ENCODE measurements at places on chromosomes 2 and 18.

GRCh38 chr2:178592655-178593054 lies 112.4 kb downstream of the PLEKHA3 start:
- no peak for DNase-seq

GRCh38 chr2:204862809-204863208 lies 317.5 kb downstream of the PARD3B start:
- no peak for DNase-seq

DNA sequence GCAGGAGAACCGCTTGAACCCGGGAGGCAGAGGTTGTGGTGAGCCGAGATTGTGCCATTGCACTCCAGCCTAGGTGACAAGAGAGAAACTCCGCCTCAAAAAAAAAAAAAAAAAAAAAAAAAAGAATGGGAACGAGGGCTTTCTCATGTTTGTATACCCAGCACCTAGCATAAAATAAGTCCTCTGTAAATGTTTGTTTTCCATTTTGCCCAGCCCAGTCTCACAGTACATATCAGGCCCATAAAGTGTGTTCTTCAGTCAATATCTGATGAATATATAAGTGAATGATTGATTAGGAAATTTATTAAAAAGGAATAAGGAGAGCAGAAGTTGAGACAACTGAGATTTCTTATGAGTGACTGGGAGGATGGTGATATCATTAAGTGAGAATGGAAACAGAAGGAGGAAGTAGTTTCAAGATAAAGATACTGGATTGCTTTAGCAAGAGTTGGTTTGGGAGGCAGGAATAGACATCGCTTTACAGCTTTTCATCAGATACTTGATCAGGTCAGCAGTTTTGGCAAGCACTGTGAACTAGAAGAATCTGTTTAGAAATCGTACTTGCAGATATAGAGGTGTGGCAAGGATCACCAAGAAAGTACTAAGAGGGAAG lies 327.5 kb downstream of the KIAA1328 start:
- DNase-seq = no peak

DNA sequence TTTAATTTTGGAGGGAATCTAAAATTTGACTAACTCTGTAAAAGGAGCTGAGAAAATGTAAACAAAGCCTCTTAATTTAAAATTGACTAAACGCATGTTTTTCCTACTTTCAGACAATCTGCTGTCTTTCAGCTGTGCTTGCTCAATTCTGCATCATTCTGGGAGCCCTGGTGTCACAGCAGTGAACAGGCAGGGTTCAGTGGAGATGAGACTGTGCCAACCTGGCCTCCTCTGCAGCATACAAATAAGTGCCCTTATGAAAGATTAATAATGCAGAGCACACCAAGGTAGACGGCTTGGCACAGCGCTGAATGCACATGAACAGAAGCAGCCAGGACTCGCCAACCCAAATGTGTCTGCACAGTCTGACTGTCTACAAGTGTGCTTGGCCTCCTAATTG lies 222.0 kb upstream of the CHAC2 start:
- DNase-seq = peak; percentile 81

DNA sequence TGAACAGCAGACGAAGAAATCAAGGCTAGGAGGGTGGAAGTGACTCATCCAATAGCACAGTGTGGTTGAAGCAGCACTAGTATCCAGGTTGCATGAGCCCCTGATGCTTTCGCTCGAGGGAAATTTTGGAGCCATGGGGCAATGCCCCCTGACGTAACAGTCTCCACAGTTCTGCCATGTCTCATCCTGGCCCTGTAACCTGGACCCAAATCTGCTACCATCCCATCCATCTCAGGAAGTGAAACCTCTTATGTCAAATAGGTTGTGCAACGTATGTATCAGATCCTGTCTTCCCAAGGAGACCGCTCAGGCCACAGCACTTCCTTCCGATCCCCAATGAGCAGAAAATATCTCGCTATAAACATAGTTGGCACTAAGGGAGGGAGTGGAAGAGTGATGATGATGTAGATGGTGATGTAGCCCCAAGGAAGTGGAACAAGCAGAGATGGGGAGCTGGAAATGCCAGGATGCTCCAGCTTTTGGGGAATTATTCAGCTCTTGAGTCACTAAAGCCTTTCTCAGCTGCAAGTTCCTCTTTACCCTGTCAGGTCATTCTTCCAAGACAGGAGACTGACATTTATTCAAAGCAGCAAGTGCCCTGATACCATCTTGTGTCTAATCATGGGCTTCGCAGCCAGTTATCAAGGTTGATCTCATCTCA lies 3.0 kb upstream of the IL1B start:
- DNase-seq = no peak

DNA sequence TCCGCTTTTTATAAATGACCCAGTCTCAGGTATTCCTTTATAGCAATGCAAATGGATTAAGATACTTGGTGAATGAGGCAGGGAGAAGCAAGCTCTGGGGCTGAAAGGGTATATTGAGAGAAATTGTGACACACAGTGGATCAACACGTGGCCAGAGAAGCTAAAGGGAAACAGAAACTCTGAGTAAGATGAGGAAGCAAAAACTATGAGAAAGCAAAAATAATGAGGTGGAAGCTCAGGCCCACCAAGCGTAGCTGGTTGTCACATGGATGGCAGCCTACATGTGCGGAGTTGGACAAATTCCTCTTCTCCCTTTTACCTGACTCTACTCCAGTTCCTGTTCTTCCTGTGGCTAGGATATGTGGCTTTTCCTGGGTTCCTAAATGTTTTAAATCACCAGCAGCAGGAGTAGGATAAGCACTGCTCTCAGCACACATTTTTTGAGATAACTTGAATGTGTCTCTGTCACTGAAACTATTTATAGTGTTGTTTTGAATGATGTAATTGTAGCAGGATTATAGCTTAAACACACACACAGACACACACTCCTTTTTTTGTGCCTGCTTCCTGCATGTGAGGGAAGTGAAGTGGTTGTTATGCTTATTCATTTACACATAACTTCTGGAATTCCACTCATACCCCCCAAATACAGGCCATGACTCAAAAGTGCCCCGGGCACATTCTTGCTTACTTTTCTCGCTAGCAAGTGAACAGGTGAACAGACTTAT lies 30.1 kb upstream of the EPC2 start:
- no peak for DNase-seq

DNA sequence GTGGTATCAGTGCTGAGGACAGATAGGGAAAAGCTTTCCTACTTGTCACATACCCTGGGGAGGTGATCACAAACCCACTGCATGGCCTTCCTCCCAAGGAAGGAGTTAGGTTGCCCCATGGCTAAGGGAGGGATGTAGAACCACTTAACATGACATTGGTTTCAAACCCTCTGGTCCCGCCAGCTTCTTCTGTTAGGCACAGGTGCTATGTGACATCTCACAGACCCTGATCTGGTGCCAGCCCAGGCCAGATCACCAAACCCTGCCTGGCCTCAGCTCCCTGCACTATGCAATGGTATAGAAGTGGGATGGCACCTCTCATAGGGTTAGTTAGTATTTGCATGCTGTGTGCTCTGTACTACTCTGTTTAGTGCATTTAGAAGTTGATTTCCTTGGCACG lies 58.0 kb downstream of the TCF7L1 start:
- DNase-seq = no peak

DNA sequence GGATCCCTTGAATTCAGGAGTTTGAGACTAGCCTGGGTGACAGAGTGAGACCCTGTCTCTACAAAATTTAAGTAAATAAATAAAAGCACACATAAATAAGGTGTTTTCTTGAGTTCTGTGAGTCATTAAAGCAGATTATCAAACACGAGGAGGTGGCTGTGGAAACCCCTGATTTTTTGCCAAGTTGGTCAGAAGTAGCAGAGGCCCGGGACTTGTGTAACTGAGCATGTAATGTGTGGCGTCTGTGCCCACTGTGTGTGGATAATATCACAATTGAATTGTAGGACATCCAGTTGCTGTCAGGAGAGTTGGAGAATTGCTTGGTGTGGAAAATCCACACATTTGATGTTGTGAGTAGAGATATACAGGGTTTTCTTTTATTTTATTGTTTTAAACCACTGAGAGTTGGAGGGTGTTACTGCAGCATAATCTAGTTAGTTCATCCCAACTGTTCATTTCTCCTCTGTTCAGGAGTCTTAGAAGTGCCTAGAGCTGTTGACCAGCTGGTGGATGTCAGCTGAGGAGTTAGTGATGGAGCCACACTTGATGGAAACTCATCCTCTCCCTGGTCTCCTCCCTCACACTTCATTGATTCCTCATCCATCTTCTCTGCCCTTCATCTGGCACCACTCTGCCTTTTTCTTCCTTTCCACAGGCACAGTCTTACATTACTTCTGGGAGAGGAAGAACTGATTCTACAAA lies 45.9 kb upstream of the RHOB start:
- peak; percentile 66 for DNase-seq

GRCh38 chr2:232363784-232364615 lies 14.6 kb upstream of the ALPP start:
- no peak for DNase-seq

DNA sequence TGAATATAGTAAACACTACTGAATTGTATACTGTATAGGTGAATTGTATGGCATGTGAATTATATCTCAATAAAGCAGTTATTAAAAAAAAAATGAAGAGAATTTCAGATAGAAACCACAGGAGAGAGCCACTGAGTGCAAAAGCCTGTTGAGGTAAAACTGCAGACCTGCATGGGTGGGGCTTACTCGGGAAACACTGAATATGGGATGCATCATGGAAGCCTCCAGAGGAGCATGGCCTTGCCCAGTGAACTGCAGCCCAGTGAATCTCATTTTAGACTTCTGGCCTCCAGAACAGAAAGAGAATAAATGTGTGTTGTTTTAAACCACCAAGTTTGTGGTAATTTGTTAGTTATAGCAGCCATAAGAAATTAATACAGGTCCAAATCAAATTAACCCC lies 15.7 kb downstream of the GPATCH11 start:
- DNase-seq = no peak

GRCh38 chr2:29834624-29835023 lies 86.8 kb downstream of the ALK start:
- DNase-seq = no peak
